Natural killer cell treated with Interleukin-12 subunit alpha and Interleukin-12 subunit beta and Interleukin-15 and Interleukin-18, amount 100 ng/mL, for 72 hours (primary cell): ENCODE measurements at places on chromosomes 11 and 22.

DNA sequence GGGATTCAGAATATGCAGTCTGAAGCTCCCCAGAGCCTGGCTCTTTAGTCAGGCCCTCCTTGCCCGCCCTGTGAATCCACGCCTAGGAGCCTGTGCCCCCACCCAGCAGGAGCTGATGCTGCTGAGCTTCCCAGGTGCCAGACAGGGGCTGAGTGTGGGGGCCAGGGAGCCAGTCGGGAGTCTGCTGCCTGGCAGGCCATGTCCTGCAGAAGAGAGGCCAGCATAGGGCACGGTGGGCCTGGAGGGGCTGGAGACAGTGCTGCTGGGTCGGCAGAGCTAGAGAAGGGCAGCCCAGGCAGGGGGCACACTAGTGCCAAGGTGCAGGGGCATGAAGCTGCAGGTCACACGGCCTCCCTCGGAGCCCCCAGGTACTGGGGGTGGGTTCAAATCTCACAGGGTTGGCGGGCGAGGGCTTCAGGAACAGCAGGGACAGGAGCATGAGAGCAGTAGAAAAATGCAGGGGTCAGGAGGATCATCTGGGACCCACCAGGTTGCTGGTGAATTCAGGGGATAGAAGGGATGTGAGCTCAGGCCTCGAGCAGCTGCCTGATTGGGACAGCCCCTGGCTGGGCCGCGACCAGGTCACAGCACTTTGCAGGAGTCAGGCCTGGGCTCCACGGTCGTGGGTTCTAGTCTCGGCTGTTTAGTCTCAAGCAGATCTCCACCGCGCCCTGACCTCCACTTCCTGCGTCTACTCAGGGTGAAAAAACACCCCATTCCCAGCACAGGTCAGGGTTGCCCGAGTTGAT, 4.1 kb upstream of the SEPTIN5 start:
- H3K4me3 ChIP-seq = no peak overlapping the region
- H3K27me3 ChIP-seq = peaks cover 12% of the 10 kb centered on the region
- no peak overlapping the region for H3K27ac ChIP-seq

DNA sequence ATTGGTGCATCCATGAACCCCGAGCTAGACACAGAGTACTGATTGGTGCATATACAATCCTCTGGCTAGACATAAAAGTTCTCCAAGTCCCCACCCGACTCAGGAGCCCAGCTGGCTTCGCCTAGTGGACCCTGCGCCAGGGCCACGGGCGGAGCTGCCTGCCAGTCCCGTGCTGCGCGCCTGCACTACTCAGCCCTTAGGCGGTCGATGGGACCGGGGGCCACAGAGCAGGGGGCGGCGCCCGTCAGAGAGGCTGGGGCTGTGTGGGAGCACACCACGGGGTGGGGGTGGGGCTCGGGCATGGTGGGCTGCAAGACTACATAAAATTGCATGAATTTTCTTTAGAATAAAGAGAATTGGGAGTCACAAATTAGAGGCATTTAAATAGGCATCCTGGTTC, 248.6 kb downstream of the TMEM135 start:
- H3K27ac ChIP-seq = no peak overlapping the region
- no peaks in the 10 kb centered on the region for H3K27me3 ChIP-seq
- no peak for DNase-seq
- no peaks in the 10 kb centered on the region for H3K4me1 ChIP-seq

- no peak overlapping the region for H3K27ac ChIP-seq
- no peaks in the 10 kb centered on the region for H3K4me1 ChIP-seq
- H3K27me3 ChIP-seq = no peaks in the 10 kb centered on the region
- DNase-seq = no peak
- H3K4me3 ChIP-seq = no peak overlapping the region
Observed at GRCh38 chr11:29656597-29656996, 360.2 kb downstream of the KCNA4 start.

DNA sequence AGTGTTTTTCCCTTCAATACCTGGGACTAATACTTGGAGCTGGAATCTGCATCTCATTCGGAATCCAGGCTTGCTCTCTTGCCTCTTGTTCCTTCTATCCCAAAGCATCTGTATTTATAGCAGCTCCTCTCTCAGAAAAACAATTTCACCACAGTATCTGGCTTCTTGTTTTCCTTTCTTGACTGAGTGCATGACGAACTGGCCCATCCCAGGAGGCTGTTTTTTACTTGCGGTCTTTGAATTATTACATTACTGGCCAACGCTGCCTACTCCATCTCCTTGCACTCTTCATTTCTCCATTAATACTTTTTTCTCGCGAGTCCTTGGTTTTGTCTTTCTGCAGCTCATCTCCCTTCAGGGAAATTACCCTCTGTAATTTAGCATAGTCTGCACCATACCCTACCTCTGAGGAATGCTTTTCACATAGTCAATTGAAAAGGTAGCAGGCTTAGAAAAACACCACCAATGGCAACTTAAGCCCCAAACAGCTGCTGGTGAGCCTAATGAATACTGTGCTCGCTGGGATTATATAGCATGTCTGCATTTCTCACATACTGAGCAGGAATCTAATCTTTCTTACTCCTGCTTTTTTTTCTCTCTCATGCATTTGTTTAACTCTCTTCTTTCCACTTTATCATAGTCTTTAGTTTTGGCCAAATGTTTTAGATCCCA, 277.4 kb upstream of the SESN3 start:
- no peak overlapping the region for H3K4me3 ChIP-seq
- H3K27ac ChIP-seq = no peak overlapping the region
- H3K36me3 ChIP-seq = no peaks in the 10 kb centered on the region
- no peak for DNase-seq

DNA sequence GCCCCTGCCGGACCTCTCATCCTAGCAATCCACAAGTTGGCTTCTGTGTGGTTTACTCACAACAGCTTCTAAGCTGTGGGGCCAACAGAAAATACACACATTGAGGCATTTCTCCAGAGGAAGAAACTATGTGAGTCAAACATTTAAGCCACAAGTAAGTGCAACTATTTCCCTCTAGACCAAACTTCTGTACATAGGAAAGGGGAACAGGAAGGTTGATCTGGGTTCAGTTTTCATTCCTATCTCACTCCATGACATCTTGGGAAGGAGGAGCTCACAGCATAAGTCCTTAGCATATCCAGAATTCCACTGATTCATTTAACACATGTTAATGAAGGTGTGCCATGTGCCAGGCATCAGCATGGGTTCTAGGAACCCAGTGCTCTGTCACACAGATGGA, 72.8 kb upstream of the PICALM start:
- peak overlapping the region; percentile 80 for H3K4me3 ChIP-seq
- peaks cover 5% of the 10 kb centered on the region for H3K36me3 ChIP-seq
- peak overlapping the region; percentile 98 for H3K27ac ChIP-seq
- H3K4me1 ChIP-seq = peaks cover 67% of the 10 kb centered on the region
- no peaks in the 10 kb centered on the region for H3K27me3 ChIP-seq
- no peak for DNase-seq

DNA sequence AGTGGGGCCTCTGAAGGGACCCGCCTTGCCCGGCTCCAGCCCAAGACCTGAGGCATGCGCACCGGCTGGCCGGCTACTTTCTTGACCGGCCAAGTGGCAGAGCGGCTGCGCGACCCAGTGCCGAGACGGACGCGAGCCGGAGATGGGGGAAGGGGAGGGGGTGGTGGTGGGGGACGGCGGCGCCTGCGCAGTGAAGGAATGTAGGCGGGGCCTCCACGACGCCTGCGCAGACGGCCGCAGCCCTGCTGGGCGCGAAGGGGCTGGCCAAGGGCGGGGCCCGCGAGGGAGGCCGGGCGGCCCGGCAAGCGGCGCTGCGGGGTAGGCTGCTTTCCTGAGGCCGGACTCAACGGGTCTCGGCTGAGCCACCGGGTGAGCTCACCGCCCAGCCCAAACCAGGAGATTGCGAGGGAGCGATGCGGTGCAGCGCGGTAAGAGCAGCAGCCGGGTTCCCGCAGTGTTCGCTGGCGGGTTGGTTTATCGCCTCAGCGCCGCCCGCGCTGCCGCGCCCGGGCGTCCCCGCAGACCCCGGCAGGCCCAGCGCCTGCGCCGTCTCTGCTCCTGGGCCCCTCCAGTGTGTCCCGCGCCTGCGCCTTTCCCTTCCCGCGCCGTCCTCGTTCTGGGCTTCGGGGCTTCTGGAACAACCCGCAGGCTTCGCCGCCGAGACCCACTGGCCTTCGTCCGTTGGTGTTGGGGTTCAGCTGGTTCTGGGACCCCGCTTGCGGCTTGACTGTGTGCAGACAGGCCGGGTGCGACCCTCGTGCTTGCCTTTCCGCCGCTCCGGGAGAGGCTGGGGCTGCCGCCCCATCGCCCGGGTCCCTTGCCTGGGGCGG, at the start of gene SPECC1L:
Gene SPECC1L, plus strand, starts transcription at position 276 of the 830 bp plus-strand sequence. CDS start 31,401 bp downstream, outside the sequence.
- peak; percentile 96 for DNase-seq
- no peaks in the 10 kb centered on the region for H3K27me3 ChIP-seq
- H3K4me3 ChIP-seq = peak within 1 kb of the TSS; percentile 91
- peaks cover 26% of the 10 kb centered on the region for H3K4me1 ChIP-seq
- H3K36me3 ChIP-seq = peaks cover 4% of the 10 kb centered on the region
